ENCODE measurements at places on chromosomes 6 and 20.

GRCh38 chr20:37303637-37304036 is 14.2 kb downstream of the MANBAL start:
- DNase-seq, result no peak

- no peak for DNase-seq
Observed at GRCh38 chr6:12585497-12585958, 131.0 kb upstream of the PHACTR1 start.

DNA sequence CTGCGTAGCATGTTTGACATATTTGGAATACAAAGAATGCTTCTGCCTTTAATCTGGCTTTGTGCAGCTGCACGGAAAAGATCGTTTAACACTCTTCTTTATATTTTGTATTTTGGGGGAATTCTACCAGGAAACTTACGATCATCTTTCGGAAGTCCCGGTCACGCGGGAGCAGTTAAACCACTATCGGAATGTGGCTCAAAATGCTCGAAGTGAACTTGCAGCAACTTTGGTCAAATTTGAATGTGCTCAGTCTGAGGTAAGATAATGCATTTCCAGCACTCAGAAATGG is 42.3 kb downstream of the CCDC170 start:
- DNase-seq, result peak; percentile 1

DNA sequence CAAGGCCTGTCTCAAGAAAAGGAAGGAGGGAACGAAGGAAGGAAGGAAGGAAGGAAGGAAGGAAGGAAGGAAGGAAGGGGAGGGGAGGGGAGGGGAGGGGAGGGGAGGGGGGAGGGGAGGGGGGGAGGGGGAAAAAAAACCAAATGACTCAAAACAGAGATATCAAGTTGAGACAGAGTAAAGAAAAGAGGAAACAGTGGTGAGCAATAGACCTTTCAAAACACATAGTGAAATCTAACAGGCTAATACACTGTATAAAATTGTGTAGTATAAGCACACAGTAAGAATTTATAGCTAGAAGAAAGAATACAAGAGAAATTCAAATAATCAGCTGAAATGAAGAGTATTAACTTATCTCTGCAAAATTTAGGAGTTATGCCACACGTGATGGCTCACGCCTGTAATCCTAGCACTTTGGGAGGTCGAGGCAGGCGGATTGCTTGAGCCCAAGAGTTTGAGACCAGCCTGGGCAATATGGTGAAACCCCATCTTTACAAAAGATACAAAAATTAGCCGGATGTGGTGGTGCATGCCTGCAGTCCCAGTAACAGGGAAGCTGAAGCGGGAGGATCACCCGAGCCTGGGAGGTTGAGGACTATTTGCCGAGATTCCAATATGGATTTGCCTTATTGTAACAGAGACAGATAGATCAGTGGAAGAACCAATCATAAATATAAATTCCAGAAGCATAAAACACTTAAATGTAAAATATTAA is 123.2 kb downstream of the PRND start:
- no peak for DNase-seq

GRCh38 chr6:91634791-91635190 is 1047.9 kb upstream of the MAP3K7 start:
- no peak for DNase-seq

DNA sequence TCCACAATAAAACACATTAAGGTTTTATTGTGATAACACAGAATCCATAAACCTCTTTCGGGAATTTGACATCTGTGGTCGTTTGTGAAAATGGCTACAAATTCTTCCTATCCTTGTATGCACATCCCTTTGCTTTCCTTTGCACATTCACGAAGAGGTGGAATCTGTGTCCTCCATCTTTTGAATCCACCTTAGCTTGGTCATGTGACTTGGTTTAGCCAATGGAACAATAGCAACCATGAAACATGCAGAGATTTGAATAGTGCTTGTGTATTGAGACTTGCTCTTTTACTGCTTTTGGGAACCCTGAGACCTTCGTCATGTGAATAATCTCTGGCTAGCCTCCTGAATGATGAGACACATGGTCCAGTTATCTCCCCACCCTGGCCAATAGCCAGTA is 49.7 kb upstream of the NOP56 start:
- no peak for DNase-seq

DNA sequence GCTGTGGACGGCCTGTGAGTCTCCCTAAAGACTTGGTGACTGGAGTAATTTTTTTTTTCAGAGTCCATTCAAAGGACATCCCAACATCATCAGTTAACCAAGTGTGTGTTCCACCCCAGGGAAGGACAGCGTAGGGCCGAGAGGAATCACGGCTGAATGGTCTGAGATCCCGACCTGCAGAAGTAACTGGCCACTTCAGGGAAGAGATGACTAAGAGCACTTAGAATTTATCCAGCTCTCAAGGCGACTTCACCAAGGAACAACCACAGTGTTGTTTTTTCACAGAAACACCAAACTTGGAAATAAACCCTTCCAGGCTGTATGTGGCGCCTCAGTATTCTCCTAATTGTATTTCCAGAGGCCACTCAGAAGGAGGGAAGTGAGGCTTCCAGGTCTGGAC is 231.6 kb downstream of the FNDC1 start:
- no peak for DNase-seq

DNA sequence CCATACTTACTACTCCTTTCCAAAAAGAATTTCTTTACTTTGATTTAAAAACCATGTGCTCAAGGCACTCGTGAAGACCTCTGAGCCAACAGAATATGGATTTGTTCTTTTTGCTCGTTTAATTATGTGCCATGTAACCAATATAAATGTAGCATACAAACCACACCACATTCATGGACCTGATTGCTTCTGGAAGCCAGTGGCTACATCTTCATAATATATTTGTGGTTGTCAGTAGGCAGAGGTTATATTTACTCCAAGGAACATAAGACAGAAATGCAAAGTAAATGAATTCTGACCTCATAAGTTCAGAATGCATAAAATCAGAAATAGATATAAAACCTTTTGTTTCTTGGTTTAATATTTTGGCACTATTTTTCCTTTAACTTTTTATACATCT is 373.0 kb downstream of the HDGFL1 start:
- no peak for DNase-seq

DNA sequence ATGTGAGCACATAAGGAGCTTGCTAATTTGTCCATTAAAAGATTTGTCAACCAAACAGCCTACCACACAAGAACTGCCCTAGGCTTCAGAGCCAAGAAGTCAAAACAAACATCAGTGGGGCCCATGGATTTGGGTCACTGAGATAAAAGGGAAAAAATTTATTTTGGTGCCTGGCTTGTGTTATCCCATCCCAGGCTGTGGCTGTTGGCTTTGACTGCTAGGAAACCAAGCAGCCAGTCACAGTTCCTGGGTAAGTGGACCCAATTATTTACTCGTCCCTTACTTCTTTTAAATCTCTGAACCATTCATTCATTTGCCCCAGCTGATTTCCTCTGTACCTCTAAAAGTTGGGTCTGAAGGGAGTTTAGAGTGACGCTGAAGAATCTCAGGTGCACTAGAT is 41.3 kb downstream of the EDN1 start:
- DNase-seq, result no peak

GRCh38 chr6:56752009-56752408 is 109.3 kb upstream of the DST start:
- DNase-seq, result no peak

GRCh38 chr6:524803-525202 is 132.1 kb downstream of the HUS1B start:
- DNase-seq, result no peak

DNA sequence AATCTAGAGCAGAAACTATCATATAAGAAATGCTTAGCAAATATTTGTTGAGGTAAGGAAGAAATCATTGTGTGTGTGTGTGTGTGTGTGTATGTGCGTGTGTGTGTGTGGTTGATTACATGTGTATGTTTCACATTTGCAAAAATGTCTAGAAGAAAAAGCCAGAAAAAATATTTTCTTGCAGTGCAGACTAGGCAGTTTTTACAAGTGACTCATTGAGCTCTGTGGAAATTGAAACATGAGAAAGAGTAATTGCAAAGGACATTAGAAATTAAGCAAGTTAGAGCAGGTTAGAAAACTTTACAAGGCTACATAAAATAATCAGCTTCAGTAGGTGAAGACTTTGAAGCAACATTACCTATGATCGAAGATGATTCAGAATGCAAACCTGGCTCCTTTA is 669.0 kb upstream of the EYS start:
- DNase-seq, result no peak

- DNase-seq, result no peak
Observed at GRCh38 chr20:9415426-9415825, 99.0 kb upstream of the LAMP5 start.

- no peak for DNase-seq
Observed at GRCh38 chr6:15912505-15913400, 216.1 kb upstream of the MYLIP start.

DNA sequence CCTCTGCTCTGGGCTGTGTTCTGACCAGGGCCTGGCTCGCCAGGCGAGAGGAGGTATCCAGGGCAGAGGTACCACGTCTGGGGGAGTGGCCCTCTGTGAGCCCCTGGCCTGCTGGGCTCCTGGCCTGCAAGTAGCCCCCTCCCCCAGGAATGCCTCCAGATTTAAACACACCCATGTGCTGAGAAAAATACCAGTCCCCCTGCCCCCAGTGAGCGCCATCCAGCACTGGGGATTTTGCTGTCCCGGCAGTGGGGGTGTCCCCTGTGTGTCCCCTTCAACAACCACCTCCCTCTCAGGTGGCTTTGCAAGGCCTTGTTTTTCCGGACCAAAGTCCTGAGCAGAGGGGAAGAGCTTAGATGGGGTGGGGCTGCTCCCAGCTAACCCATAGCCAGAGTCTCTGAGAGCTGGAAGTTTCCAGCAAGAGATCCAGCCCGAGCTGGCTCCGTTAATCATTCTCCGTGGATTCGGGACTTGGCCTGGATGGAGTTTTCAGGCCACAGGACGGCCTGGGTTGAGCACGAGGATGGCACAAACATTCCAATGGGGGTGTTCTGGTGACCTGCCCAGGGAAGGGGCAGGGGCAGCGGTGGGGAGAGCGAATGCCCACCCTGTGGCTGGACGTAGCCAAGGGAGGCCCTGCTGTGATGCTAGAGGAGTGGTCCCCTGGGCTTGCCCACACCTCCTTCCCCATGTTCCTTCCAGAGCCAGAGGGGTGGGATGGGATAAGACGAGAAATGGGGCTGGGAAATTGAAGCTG is 29.0 kb downstream of the PCK1 start:
- DNase-seq, result no peak

DNA sequence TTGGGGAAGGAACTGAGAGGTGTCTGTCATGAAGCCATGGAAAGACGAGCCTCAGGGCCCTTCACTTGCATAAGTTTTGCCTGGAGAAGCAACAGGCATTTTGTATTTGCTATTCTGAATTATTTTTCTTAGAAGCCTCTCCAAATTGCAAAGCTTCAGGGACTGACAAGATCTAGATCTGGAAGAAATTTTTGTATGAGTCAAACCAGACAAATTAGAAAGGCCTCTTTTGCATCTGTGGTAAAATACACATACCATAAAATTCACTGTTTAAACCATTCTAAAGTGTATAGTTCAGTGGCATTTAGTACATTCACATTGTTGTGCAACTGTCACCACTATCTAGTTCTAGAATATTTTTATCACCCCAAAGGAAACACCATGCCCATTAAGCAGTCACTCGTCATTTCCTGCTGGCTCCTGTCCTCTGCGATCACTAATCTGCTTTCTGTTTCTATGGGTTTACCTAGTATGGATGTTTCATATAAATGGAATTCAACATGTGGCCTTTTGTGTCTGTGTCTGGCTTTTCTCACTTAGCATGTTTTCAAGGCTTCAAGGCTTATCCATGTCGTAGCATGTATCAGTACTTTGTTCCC is 269.1 kb downstream of the PHF3 start:
- peak; percentile 14 for DNase-seq

GRCh38 chr6:88008411-88008810 is 39.2 kb upstream of the SPACA1 start:
- no peak for DNase-seq

DNA sequence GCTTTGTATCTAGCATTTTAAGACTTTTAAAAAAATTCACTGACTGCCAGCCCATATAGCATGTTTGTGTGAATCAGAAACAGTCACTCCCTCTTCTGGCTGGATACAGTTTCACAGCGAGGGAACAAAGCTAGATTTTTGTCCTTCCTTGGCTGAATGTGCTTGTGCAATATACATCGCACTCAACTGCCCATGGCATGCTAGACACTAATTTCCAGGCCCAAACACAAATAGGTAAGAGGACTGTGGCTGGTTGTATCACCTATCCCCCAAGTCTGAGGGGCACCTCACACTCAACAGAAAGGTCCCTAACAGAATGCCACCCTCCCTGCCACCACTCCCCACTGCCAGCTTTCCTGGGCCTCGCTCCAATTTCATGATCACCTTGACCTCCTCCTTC is 16.2 kb upstream of the BLCAP start:
- DNase-seq, result no peak

DNA sequence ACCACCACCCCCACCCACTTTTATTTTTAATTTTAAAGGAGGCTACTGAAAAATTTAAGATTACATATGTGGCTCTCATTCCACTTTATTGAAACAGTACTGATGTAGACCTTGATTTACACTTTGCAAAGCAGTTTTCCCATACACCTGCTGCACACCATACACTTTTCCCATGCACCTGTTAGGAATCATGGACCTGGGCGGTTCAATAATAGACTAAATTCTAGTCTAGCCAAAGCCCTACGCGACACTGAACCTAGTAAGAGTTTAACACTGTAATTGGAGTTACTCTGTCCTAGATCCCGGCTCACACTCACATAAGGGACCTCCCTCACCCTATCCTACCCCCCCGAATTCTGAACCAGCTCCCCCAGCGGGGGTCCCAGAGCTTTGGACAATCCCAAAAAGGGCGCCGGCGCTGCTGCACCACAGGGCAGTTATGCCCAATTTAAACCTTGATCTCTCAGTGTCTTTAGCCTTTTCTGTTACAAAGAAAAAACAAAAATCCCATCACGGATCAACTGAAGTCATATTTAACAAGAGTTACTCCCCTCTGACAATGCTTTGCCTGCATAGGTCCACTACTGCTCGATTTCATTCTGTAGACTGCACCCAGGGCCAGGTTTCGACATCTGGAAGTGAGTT is 2.4 kb upstream of the GCLC start:
- DNase-seq, result no peak

- no peak for DNase-seq
Observed at GRCh38 chr20:39627765-39628164, 665.6 kb downstream of the DHX35 start.

GRCh38 chr20:50175938-50176933 is 14.4 kb upstream of the CEBPB start:
- no peak for DNase-seq

DNA sequence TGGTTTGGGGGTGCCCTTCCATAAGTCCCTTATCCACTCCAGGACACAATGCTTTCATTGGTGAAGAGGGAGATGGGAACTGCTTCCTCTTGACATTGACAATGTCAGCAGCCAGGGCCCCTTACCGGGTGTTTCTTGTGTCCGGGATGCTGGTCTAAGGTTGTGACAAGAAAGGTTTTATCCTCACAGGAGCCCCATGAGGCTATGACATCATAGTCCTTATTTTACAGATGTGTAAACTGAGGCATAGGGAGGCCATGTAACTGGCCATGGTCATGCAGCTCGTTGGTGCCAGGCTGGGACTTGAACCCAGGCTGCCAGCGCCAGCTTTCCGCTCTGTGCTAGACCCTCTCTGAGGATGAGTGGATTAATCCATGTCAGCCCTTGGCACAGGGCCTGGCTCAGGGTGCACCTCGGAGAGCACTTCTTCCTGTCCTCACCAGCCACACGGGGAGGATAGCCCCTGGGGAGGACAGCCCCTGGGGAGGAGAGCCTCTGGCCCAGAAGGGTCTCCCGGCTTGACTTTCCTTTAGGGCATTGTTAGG is 157.3 kb downstream of the SYCP2 start:
- no peak for DNase-seq

- DNase-seq, result no peak
Observed at GRCh38 chr6:36984581-36985416, 1.2 kb downstream of the MTCH1 start.

GRCh38 chr20:22411627-22412450 is 172.5 kb downstream of the FOXA2 start:
- no peak for DNase-seq

All from GM04503 (cell line).